ENCODE measurements at places on chromosomes 5 and 9.
A peak's percentile ranks its signal among the peaks of the same experiment; 100 is the strongest.

- no peak for DNase-seq
Measured at GRCh38 chr5:133996683-133997252, 8.0 kb downstream of the VDAC1 start.

DNA sequence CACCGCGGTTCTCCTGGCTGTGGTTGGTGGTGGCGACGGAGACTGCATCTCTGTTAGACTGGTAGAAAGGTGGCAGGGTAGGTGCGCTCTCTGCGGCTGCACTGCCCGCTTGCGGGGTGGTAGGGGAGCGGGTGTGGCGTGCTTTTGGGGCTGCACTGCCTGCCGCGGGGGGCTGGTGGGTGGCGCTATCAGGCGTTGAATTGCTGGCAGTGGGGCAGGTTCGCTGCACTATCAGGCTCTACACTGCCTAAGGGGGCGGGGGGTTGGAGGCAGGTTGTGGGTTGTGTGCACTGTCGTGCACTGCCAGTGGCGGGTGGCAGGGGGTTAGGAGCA lies 21.0 kb upstream of the TRIM52 start:
- no peak for DNase-seq

- no peak for DNase-seq
Measured at GRCh38 chr5:168525856-168526255, 3.2 kb upstream of the FBLL1 start.

DNA sequence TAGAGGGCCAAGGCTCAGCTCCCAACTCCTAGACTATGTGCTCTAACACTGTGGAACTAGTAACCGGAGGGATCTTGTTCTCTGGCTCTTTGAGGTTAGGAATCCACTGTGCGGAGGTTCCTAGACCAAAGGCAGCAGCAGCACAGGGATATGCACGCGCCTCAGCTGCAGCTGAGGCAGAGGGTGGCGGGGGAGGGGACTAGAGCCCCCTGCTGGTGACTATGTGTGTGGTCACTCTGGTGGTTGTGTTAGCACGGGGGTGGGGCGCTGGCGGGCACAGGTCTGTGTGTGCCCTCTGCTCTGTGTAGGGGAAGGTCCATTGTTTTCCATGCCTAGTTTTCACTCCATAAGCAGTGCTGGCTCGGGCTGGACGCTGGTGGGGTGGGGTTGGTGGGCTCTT lies 458.0 kb upstream of the IZUMO3 start:
- no peak for DNase-seq

- DNase-seq: no peak
Measured at GRCh38 chr9:128798896-128799295, 11.8 kb downstream of the TBC1D13 start.

DNA sequence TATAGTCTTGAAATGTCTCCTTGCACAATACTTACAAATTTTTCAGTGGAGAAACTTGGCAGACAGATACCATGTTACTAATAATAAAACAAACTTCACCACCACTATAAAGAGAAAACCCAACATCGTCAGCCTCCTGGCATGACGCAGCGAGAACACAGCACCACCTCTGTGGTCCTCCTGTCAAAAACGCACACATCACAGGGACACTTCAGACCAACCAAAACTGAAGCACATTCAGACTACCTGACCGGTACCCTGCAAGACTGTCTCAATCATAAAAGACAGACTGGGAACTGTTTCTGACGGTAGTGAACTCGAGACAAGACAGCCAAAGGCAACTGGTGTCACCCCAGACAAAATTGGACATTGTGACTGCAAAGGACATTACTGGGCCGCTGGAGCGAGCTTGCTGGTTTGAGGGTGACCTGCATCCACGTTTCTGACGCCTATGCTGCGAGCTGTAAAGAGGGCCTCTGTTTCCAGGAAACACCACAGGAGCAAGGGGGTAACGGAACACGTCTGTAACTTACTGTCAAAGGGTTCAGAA lies 34.4 kb downstream of the NSUN2 start:
- no peak for DNase-seq

DNA sequence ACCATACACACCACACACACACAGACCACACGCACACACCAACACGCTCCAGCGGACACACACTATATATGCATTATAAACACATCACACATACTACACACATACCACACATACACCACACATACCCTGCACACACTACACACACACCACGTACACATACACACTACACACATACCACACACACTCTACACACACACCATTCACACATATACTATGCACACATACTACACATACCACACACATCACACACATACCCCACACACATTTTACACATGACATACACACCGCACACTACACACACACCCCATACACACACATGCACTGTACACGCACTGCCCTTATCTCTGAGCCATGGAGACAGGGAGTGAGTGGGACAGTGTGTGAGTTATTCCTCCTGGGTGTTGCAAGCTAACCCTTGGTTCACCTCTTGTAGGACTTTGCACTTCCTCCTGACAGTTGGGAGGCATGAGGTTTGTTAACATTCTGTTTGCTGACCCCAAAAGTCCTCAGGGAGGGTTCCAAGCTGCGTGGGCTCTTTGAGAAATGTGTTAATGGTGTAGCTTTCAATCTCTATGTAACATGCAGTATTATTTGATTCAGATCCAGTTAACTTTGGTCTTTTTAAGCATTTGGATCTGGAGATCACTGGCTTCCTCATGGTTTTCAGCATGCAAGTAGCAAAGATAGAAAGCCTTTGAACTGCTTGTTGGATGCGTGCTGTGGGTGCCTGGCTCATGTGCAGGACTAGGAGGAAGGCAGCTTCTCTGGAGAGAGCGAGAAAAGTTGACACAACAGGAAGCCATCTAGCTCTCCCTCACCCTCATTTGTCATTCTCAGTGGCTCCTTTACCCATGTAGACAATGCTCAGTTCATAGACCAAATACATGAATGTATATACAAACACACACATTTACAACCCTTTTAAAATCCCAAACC lies 13.7 kb downstream of the IL31RA start:
- DNase-seq: no peak

DNA sequence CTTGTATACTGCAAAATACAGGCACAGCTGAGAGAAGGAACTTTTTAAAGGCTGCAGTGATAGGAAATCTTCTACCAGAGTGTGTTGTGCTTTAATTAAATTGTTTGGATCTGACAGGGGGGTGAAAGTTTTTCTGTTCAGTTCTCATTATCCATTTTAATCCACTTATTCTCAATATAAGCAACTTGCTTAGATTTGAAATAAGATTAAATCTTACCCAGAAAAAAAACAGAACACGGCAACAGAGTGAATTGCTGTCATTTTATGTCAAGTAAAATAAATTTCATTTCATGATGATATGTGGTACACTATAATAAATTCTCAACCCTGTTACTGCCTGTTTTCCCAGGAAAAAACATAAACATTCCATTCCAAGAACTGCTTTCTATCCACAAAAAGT lies 37.1 kb upstream of the CAMK4 start:
- DNase-seq: no peak

DNA sequence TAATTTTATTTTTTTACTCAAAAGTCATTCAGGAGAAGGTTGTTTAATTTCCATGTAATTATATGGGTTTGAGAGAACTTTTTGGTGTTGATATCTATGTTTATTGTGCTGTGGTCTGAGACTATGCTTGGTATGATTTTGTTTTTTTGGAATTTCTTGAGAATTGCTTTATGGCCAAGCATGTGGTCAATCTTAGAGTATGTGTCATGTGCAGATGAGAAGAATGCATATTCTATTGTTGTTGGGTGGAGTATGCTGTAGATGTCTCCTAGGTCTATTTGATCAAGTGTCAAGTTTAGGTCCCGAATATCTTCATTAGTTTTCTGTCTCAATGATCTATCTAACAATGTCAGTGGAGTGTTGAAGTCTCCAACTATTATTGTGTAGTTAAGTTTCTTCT lies 134.9 kb downstream of the HMHB1 start:
- no peak for DNase-seq

GRCh38 chr5:143215690-143216089 lies 187.8 kb downstream of the NR3C1 start:
- no peak for DNase-seq

DNA sequence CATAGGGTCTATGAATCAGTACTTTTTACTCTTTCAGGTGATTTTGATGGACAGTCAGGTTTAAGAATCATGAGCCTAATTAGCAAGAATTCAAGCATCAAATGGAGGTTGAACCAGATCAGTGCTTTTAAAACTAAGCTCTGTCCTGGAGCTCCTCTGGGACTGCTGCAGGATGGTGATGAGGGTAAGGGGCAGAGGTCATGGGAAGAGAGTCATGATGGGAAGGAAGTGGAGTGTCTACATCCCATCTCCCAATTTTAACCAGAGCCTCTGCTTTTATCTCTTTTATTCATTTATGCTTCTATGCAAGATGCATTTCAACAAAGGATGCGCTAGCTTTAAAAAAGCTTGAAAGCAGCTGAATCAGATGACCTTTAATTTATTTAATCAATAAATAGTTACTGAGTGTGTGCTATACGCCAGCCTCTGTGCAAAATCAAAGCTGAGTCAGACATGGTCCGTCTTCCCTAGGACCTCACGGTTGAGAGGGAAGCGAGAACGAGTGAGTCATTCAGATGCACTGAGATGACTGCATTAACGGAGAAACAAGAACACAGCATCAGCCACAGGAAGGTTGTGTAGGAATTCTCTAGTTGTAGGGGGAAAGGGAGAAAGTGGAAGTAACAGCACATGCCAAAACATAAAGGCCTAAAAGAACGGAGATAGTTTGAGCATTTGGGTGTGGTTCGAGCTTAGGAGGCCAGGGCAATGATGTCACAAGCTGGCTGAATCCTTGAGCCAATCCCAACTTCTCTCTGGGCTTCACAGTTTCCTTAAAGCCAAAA lies 441.6 kb upstream of the BRINP1 start:
- DNase-seq: no peak

GRCh38 chr5:39605145-39605544 lies 180.4 kb upstream of the DAB2 start:
- DNase-seq: no peak

DNA sequence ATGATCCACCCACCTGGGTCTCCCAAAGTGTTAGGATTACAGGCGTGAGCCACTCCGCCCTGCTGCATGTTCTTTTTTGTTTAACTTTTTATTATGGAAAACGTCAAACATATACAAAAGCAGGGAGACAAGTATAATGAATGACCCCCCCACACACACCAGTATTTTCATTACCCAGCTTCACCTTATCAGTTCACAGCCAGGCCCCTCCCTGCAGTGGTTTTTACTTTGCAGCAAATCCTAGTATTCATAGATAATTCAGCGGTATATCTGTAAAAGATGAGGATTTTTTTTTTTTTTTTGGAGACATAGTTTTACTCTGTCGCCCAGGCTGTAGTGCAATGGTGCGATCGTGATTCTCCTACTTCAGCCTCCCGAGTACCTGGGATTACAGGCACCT lies 2.3 kb downstream of the POMT1 start:
- DNase-seq: no peak

- DNase-seq: peak; percentile 40
Measured at GRCh38 chr5:173328844-173329490, 753 bp upstream of the STC2 start.

GRCh38 chr9:112720113-112720780 lies 2.3 kb upstream of the INIP start:
- no peak for DNase-seq

Measured in stimulated activated CD4-positive, alpha-beta T cell treated with anti-CD3 and anti-CD28 coated beads, Interleukin-12 subunit alpha, Interleukin-12 subunit beta, amount 100 ng/mL, for 48 hours (primary cell).